ENCODE measurements at places on chromosomes 7 and 10. TPM values are rescaled to one million over a fixed set of nuclear protein-coding genes. Genes with fewer than 3 reads are reported as not detected.

GRCh38 chr7:45886931-45887667, 1.2 kb upstream of the IGFBP1 start:
- H3K4me1 ChIP-seq, result no peaks in the 10 kb centered on the region
- no peak for DNase-seq
- H3K36me3 ChIP-seq, result no peaks in the 10 kb centered on the region
- no peak overlapping the region for H3K27ac ChIP-seq

- no peak for DNase-seq
- H3K4me3 ChIP-seq, result no peak overlapping the region
- H3K4me1 ChIP-seq, result no peaks in the 10 kb centered on the region
Measured at GRCh38 chr7:122467661-122468449, 163.3 kb upstream of the FEZF1 start.

DNA sequence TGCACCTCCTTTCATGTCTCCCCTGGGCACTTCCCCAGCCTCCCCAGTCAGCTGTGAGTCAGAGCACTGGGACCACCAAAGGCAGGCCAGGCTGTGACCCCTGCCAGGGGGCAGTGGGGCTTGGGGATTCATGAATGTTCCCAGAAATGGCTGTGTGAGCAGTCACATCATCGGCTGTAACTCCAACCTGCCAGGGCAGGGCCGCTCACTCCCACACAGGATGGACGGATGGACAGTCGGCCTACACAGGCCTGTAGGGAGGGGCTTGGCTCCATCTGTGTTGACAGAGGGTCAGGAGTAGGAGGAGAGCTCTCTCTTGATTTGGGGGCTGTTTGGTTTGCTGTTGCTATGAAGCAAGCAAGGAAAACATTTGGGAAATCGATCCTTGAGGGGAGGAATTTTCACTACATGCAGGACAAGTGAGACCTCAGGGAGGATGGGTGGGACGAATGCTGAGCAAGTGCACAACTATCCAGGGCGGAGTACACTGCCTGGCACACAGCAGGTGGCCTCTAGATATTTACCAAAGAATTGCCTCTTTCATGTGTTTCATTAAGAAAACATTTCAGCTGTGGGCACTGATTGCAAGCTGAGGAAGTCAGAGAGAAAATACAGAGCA, 2.9 kb upstream of the IGFBP1 start:
- no peak overlapping the region for H3K4me3 ChIP-seq
- peaks cover 12% of the 10 kb centered on the region for H3K27me3 ChIP-seq
- H3K4me1 ChIP-seq, result no peaks in the 10 kb centered on the region
- no peak for DNase-seq
- H3K27ac ChIP-seq, result no peak overlapping the region

DNA sequence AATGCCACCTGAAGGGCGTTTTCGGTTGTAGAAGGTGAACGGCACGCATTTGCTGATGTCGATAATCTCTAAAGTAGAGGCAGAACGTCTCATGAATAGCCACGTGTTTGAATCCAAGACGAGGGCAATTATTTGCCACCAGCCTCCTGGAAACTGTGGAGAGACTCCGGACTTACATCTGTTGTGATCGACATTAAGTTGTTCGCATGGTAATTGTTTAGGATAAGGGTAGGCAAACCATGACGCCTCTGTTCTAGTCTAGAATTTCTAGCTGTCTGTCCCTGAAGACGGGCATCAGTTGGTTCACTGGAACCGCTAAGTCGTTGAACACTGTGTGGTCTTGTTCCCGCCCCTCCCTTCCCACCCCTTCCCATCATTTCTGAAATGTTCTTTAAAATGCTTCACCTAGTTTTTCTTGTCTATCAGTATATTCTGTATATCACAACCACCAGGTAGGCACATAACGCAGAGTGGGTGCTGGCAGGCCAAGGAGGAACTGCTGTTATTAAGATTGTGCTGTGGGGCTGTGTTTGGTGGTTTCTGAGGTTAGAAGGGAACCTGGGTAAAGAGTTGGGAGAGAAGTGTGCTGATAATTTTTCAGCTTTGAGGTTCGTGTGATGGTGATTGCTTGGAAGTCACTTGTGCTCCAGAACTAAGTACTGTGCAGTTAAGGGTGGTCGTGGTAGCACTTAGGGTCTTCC, 1.2 kb downstream of the UBE3C start:
- peak; percentile 10 for DNase-seq
- peaks cover 8% of the 10 kb centered on the region for H3K4me1 ChIP-seq
- H3K27ac ChIP-seq, result peak overlapping the region; percentile 82
- H3K4me3 ChIP-seq, result peak overlapping the region; percentile 85
- H3K27me3 ChIP-seq, result no peaks in the 10 kb centered on the region
- H3K36me3 ChIP-seq, result peaks cover 9% of the 10 kb centered on the region

Gene FFAR4
- total RNA-seq, result not detected
